ENCODE measurements at places on chromosomes 1 and 21.

- DNase-seq, result no peak
These were observed 4.0 kb upstream of the CAP1 start for GRCh38 chr1:40036574-40036973.

DNA sequence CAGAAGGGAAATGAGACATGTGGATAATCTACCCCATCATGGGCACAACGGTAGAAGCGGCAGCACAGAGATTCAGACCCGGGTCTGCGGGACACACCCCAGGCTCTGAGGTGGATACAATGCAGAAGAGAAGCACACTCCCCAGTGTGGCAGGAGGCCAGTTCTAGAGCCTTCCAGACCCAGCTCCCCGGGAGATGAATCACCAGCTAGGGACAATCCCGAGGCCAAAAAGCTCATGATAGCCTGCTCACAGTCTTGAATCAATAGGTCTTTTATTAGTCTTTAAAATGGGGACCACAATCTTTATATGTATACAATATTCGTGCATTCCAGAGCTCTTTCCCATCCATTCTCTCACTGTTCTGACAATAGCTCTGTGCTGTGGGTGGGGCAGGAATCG, 57.3 kb upstream of the DIRAS3 start:
- no peak for DNase-seq

DNA sequence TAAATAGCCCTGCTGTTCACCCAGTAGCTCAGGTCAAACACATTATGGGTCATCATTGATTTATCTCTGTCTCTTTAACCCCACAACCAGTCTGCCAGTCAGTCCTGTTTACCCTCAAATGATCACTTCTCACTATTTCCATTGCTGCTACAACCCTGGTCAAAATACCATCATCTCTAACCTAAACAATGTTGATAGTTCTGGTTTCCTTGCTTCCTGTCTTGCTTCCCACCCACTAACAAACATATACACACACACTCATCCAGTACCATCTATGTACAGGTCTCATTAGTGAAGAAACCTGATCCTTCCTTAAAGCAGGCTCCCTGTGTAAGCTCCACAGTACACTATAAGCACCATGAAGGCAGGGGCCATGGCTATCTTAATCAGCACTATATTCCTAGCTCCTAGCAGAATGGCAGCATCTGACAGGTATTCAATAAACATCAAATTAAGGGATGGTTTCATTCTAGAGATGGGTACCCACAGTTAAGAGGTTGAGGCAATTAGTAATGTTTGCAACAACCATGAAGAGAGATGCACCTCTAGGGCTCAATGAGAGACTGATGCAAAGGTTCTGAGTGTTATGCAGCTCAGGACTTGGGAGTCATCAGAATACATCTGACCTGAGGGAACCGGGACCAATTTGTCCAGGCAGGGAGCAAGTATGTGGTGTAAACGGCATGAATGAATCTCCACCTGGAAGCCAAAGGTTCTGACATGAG, 10.0 kb upstream of the TGFBR3 start:
- DNase-seq, result no peak

- DNase-seq, result no peak
These were observed 20.0 kb downstream of the ADARB1 start for GRCh38 chr21:45094412-45094811.

DNA sequence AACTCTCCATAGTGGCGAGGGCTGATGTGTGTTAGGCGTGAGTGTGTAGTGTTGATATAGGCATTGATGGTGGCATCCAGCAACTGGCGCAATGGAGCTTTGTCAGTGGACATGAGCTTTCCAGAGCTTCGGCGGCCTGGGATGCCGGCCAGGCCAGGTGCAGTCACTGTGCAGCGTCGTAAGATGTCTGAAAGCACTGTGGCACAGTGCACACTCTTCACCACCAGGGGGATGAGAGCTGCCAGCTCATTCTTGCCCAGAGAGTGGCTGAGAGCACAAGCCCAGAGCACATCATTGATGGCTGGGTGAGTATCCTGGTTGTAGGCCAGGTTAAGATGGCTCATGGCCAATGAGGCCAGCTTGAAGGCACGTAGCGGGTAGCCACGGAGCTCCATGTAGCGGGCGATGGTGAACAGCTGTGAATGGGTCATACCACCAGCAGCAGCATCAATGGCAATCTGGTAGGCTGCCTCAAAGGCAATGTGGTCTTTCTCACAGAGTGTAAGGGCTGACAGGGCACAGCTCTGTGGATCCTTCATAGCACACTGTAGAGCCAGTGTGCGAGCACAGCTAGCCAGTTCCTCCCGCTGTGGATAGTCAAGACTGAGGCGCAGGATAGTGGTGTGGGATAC, 6.7 kb downstream of the UROD start:
- peak; percentile 47 for DNase-seq

DNA sequence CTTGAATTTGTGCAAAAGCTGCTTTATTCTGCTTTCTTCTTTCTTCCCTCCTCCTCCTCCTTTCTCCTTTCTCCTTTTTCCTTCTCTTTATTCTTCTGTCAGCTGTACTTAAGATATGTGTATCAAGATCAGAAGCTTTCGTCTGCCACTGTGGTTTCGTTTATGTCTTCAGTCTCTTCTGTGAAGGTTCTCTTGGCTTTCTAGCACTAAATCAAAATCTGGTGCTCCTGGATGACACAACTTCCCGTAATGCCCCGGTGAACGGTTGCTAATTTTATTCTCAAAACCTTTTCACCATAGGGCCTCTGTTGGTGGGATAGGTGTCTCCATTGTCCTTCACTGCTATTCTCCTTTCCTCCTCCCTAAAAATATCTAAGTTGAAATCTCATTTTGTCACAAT, 5.0 kb downstream of the ATF6 start:
- no peak for DNase-seq

DNA sequence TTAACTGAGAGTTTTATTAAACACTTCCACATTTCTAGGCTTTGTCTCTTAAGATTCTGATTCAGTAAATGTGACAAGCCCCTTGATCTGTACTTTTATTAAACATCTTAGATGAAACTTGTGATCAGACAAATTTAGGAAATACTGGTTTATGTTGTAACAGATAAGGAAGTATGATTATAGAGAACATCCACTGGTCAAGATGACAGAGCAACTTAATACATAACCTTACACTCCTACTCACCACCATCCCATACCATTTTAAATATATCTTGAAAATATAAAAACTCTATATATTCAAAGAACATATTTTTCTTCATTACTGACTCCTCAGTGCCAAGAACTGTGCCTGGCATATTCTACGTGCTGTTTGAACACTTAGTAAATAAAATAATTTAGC, 217.5 kb downstream of the LRRC40 start:
- DNase-seq, result no peak

GRCh38 chr1:111911061-111911460, 78.4 kb downstream of the KCND3 start:
- DNase-seq, result no peak

DNA sequence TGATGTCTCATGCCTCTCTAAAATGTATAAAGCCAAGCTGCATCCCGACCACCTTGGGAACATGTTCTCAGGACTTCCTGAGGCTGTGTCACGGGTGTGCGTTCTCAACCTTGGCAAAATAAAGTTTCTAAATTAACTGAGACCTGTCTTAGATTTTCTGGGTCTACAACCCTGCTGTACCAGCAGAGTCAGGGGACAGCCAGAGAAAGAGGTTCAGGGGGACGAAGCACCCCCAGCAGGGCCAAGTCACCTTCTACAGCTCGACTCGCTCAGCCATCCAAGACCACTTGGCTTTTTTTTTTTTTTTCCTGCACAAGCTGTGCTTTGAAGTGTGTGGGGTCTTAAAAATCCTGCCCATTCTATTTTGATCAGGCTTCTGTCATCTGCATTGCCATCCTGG, 28.5 kb upstream of the PDE9A start:
- DNase-seq, result no peak

- no peak for DNase-seq
These were observed 25.3 kb downstream of the SLC30A7 start for GRCh38 chr1:100921110-100921706.

DNA sequence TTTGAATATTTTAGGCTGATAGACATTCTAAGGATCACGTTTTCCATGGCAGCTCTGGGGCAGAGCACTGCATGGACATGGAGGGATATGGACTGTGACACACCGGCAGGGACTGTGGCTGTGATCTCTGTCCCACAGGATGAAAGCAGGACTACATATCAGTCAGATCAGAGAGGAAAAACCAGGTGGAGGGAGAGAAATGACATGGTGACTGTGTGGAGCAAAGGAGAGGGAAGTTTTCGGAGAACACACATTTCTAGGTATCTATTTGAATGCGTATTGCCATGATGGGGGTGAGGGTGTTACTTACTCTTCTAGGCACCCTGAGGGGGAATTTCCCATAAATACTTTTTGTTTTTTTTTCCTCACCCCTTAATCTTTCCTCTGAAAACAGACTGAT, 3.2 kb upstream of the CD1C start:
- DNase-seq, result no peak

- DNase-seq, result no peak
These were observed 226.5 kb upstream of the CAMK1G start for GRCh38 chr1:209356976-209357377.

GRCh38 chr1:214476986-214477870, 74.2 kb downstream of the PTPN14 start:
- no peak for DNase-seq

DNA sequence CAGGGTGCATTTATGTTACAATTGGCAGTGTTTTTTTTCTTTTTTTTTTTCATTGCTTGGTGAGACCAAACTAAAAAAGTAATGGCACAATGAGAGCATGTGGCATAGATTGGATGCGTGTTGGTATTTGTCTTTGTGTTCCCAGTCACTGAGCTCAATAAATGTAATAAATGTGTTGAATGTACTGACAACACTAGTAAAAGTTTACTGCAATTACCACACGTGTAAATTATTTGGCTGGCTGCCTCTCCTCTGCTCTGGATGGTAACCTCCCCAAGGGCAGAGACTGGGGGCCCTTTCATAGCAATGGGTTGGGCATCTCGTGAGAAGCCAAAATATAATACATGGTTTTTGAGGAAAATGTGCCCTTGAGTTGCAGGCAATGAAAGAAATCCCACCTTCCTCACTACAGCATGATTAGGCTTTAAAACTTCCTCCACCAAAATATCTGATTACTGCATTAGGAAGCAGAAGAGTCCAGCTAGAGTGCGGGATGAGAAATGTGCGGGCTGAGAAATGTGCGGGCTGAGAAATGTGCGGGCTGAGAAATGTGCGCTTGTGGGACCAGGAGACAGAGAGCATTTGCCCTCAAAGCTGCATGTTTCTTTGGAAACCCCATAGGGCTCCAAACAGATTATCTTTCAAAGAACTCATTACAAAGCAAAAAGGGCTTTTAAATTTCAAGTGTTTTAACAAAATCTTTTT, 58.5 kb downstream of the CDC7 start:
- no peak for DNase-seq

- DNase-seq, result no peak
These were observed 311.9 kb upstream of the PLD5 start for GRCh38 chr1:242836423-242836822.

- DNase-seq, result no peak
These were observed 123.7 kb upstream of the KIF26B start for GRCh38 chr1:245031041-245031440.

DNA sequence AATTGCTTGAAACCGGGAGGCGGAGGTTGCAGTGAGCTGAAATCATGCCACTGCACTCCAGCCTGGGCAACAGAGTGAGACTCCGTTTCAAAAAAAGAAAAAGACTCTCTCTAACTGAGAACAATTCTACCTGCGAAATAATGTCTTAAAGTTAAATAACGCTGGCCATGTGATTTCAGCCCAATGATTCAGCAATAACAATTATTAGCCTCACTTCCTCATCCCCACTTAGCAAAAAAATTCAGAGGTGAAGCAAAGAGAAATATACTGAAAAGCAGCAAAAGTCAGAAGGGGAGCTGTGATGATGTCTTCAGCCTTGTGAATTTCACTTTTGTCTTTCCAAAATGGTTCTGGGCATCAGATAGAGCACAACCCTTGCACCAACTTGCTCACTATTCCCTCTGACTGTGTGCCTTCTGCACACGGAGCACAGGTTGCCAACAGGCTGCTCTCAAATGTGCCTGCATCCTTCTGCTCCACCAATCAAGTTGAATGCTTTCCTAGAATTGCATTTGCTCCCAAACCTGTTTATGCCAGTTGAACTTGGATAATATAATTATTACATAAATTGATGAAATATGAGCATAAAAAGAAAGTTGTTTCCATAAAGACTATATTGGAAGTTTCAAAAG, 79.8 kb upstream of the IPO9 start:
- no peak for DNase-seq

DNA sequence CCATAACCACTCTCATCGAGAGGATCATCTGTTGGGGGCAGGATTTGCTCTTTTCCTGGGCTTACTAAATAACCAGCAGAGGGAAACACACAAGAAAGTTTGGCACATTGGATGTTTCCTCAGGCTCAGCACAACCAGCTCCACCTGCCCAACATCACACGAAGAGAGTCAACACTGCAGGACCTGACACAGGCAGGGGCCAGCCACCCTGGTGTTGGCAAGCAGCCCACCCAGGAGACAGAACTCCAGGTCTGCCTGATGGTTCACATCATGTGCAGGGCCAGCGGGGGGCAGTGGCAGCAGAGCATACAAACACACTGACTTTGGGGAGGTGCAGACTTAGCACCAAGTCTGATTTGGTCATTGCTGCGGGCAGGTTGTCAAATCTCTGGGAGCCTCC, 182.3 kb upstream of the GALNT2 start:
- DNase-seq, result no peak

GRCh38 chr1:40059338-40059959, 18.9 kb downstream of the CAP1 start:
- DNase-seq, result peak; percentile 5

DNA sequence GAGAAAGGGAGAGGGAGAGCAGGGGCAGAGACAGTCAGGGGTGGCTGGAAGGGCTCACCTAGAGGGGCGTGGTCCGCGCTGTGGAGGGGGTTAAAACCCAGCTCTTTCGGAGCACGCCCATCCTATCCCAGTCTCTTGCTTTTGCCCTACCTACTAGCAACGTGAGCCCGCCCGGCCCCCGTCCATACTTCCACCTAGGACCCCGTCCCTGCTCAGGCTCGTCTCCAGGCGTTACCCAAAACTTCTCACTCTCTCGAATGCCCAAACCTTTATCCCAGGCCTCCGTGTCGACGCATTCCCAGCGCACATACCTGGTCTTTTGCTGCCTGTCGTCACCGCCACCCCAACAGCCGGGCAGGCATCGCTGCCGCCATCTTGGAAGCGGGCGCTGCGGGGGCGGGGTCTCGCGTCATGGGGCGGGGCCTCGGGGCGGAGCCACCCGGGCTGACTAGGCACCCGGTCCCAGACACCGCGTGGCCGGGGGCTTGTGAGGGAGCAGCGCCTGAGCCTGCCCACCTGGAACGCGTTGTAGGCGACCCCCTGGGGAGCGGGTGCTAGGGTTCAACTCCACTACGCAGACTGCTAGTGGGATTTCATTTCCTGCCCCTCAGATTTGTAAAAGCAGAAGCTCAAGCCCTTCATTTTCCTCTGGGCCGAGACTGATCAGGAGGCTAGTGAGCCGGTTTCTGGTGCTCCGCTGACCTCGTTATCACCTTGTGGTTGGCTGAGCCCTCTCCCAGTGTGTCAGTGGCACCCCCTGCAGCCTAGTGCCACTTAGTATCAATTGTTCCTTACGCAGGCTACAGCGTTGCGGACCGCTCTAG, at the start of gene B4GALT3:
Gene B4GALT3, minus strand, starts transcription at position 396 of the 824 bp plus-strand sequence. CDS start 1,447 bp downstream, outside the sequence.
- DNase-seq, result peak; percentile 88

Data from T follicular helper cell (primary cell).